ENCODE measurements at places on chromosomes 12 and 14.

GRCh38 chr14:50344116-50344775 lies 32.1 kb downstream of the DMAC2L start:
- peak; percentile 65 for DNase-seq

- DNase-seq, result no peak
Measured at GRCh38 chr14:24178399-24179178, 6.7 kb downstream of the REC8 start.

GRCh38 chr12:124622331-124622730 lies 54.9 kb upstream of the NCOR2 start:
- no peak for DNase-seq

DNA sequence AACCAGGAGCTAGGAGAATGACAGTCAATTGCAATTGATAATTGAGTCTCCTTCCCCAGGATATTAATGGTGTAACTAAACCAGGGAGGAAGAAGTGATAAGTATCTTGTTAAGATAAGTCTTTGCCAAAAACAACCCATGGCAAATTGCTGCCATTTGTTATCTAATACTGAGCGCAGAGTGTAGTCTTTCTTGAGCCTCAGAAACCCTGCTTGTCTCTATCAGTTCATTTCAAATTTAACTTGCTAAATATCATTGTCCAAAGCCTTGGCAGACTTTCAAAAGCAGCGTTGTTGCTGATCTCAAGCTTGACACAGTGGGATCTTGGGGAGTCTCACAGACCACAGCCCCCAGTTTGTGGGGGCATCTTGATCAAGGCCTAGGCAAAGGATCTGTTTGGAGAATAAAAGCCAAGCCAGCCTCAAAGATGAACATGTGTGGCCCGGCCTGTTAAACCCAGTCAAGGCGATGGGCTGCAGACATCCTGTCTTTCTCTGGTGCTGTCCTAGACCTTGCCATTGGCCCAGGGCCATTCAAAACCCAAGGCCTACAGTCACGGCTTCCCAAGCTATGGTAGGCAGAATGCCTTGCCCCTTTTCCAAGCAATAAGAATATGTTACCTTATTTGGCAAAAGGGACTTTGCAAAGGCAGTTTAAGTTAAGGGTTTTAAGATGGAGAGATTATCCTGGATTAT lies 164.2 kb downstream of the CHST11 start:
- DNase-seq, result no peak

DNA sequence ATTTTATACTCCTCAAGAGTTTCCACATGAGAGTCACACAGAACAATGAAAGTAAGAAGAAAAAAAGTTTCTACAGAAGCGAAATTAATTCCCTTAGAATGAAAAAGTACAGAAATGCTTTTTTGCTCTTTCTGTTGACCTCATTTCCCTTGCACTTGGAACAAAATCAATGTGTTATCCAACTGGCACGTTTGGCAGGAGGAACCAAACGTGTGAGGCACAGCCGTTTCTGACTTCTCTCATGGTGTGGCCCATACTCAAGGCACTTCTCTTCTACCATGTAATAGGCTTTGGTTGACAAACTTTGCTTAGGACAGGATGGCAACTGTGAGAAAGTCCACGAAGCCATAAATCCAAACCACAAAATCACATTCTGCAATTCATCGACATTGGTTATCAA lies 297.0 kb downstream of the FUT8 start:
- no peak for DNase-seq

DNA sequence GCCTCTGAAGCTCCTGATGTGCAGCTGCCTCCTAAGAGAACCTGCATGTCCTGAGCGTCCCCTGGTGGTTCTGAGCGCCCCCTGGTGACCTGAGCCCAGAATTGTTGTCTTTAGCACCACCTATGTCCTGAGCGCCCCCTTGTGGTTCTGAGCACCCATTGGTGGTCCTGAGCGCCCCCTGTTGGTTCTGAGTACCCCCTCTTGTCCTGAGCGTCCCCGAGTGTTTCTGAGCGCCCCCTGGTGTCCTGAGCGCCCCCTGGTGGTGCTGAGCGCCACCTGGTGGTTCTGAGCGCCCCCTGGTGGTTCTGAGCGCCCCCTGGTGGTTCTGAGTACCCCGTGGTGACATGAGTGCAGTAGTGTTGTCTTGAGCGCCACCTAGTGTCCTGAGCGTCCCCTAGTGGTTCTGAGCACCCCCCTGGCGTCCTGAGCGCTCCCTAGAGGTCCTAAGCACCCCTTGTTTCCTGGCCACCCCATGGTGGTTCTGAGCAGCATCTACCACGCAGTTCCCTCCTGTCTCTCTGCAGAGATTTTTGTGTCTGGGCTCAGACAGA lies 782.5 kb downstream of the TMEM121 start:
- DNase-seq, result peak; percentile 1

DNA sequence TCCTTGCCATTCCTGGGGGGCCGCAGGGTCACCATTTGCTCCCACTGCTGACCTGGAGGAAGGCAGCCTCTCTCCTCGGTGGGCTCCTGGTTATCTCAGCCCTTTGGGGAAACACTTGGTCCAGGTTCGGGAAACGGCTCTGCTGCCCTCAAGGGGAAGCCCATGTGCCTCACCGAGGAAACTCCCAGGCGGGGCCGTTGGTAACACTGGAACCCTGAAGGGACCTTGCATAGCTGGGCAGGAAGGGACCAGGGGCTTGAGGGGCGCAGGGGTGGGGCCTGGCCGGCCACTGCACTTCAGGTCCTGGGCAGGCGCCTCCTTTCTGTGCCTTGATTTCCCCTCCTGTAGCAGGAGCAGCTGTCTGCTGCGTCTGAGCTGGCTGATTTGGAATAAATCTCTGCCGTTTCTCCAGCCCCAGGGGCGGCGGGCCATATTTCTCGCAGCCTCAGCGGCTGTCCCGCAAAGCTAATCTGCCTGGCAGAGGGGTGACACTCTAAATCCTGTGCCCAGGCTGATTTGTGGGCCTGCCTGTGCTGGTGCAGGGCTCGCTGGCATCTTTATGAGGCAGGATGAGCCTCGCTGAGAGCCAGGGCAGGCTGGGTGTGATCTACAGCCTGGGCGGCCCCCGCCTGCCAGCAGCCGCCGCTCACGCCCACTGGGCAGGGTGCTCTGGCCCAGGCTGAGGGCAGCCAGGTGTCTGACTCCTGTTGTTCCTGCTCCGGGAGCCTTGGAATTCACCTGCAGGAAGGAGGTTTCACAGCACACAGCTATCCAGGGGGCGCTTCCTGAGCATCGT lies 49.7 kb downstream of the KIF26A start:
- DNase-seq, result no peak

DNA sequence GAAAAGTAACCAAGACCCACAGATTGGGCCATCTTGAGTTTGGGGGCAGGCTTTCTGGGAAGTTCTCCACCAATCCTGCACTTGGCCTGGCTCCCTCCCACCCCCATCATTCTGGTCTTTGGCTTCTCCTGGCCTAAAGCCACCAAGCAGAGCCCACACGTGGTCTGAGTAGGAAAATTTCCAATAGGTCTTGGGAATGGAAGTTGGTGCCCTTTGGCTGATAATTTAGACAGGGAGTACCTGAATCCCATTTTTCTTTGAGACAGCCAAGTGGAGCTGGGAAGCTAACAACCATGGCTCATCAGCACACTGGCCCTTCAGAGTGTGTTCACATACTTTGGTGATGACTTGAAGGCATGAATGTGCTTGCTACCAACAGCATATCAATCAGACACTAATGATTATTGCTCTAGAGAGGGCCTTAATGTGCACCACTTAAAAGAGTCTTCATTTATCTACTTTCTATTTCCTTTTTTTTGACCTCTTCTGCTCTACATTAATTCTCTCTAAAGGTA lies 156.0 kb downstream of the EGLN3 start:
- DNase-seq, result peak; percentile 81

DNA sequence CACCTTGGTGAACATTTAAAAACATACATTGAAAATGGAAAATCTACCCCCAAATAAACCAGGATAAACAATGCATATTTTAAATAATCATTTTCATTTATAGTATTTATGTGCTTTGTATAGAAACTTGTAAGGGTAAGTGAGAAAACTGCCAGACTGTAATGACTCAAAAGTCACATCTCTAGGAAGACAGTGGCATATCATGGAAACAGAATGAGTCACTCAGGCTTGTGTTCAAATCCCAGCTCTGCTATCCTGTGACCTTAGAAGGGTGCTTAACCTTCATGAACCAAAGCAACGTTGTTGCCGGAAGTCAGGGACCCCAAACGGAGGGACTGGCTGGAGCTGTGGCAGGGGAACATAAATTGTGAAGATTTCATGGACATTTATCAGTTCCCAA lies 142.7 kb downstream of the CEP128 start:
- no peak for DNase-seq

DNA sequence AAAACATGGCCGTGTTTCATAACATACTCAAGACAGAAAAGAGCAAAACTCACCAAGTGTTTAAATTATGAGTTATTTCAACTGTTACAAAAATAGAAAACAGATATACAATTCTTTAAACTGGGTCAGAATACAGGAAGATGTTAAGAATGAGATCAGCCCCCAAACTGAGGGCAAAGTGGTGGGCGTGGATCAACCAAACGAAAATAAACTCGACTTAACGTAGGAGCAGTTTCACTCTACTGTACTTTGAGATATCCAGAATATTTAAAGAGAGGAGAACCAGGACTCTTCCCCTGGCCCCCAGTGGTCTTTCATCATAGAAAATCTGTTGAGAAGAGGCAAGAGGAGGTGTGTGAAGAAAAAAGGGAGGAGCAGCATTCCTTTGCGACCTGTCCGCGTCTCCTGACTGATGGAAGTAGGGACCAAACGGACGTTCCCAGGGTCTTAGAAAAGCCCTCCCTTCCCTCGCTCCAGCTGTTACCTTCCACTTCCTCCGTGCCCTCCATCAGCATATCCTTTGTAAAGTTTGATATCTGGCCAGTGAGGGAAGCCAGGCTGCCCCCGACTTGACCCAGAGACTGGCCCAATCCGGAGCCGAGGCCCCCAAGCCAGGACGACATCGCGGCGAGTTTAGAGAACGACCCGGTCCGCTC lies 668 bp downstream of the TRIP11 start:
- peak; percentile 78 for DNase-seq

- peak; percentile 35 for DNase-seq
Measured at GRCh38 chr12:43062201-43062895, 472.8 kb upstream of the PRICKLE1 start.

DNA sequence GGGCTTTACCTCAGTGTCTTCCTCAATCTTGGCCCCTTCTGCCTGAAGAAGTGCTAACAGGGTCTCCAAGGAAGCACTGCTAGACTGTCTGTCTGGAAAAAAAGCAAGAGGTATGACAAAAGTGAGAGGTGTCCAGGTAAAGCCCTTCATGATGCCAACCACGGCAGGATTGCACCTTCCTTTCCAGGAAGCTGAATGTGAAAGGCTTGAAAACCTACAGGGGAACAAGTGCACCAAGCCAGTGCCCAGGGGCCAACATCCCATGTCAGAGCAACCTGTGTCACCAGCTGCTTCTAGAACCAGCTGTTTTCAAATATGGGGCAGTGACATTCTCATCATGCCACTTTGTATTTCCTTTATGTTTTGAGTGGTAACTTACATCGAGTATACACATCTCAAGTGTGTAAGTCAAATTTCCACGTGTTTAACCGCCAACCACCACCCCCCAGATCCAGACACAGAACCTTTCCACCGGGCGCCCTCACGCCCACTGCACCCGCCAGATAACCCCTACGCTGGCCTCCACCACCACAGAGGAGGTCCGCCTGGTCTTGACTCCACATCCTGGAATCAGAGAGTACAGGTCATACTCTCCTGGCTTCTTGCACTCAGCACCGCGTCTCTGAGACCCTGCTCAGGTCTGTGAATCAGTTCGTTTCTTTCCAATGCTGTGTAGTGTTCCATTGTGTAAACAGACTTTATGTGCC lies 27.3 kb downstream of the VPS37B start:
- DNase-seq, result no peak

- no peak for DNase-seq
Measured at GRCh38 chr12:58887068-58887467, 33.2 kb downstream of the LRIG3 start.

GRCh38 chr14:88746052-88746451 lies 46.7 kb downstream of the EML5 start:
- no peak for DNase-seq

GRCh38 chr12:77553976-77554619 lies 276.6 kb upstream of the NAV3 start:
- no peak for DNase-seq

DNA sequence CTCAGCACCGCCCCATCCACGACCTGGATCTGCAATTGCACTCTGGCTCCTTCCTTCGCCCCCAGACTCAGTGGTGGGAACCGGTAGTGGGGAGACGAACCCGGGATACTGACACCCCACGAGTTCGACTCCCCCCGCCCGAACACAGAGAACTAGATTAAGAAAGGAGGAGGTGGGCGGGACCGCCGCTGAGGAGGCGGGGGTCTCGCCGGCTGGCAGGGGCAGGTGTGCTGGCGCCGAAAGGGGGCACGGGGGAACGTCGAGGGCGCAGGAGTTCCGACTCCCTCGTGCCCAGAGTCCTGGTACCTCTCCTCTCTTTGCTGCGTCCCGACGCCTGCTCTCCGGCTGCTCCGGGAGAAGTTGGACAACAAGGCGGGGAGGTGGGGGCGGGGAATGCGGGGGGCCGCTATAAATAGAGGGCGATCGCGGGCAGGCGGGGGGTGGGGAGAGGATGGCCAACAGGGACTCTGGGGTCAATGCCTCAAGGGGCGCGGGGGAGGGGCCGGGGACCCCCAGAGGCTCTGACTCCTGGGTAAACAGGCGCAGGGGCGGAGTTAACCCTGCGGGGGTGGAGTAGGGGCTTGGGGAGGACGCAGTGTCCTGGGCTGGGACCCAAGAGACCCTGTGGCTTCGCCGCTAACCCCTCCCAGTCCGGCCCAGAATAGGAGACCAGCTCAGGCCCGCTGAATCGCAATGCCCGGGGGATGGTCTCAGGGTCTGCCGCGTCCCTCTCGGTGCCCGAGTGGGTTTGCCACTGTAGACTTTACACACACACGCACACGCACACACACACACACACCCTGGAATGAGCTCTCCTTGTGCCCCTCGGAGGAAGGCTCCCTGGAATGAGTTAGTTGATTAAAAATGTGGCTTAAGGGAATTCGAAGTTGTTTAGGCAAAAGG lies 761 bp upstream of the NDRG2 start:
- DNase-seq, result no peak

DNA sequence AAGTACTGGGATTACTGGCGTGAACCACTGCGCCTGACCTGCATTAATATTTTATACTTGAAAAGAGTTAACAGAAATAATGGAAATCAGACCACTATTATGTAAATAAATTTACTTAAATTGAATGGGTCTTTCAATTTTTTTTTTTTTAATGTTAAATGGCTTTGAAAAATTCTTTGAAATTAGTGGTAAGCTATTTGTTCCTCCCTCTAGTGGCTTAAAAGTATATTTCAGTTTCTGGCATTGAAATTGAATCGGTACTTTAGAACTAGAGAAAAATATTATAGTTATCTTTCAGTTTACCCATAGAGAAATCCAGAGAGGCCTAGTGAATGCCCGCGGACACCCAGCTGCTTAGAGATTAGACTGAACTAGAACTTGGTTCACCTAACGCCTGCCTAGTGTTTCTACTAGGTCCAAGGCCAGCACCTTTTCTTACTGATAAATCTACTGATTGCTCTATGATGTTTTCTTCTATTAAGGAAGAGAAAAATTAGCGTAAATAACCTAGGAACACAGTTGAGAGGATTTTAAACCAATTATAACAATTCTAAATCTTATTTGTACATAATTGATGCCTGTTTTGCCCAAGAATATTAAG lies 106.5 kb downstream of the EML1 start:
- peak; percentile 12 for DNase-seq
